ENCODE measurements at places on chromosomes 12 and 14.

- no peak for DNase-seq
Measured at GRCh38 chr14:76984297-76984696, 44.2 kb downstream of the IRF2BPL start.

GRCh38 chr12:29682088-29682487 is 101.7 kb downstream of the TMTC1 start:
- DNase-seq: peak; percentile 56

GRCh38 chr14:33163109-33163508 is 224.4 kb downstream of the NPAS3 start:
- no peak for DNase-seq

- no peak for DNase-seq
Measured at GRCh38 chr12:65747338-65747737, 76.9 kb upstream of the HMGA2 start.

DNA sequence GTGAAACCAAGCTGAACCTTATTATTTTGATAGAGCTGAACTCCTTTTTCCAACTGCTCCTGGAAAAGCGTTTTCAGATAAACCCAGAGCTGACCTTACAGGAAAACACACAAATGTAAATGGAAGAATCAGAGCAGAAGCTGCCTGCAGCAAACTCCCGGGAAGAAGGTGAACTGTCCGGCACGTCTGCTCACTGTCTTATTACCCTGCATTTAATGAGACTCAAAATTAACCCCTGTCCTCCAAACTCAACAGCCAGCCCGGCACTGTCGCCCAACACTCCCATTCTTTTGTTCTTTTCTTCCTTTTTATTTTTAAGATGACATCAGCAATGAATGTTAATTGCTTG is 1046.9 kb upstream of the FLRT2 start:
- DNase-seq: no peak

GRCh38 chr12:47894652-47895051 is 10.1 kb downstream of the VDR start:
- DNase-seq: no peak

DNA sequence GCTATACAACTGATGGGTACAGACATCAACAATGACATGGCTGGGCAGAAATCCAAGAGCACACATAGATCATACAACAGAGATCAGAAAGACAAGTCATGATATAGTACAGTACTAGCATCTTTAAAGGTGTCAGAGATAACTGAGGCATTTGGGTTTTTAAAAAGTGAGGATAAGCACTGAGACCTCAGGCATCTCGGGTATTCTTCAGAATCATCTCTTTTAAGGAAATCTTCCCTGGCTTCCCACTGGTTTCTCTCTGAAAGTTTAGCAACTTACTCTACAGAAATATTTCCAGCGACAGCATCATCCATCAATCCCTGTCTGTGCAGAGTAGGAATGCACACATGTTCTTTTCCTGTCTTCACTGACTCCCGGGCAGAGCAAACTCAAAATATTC is 93.2 kb upstream of the PARP11 start:
- no peak for DNase-seq

DNA sequence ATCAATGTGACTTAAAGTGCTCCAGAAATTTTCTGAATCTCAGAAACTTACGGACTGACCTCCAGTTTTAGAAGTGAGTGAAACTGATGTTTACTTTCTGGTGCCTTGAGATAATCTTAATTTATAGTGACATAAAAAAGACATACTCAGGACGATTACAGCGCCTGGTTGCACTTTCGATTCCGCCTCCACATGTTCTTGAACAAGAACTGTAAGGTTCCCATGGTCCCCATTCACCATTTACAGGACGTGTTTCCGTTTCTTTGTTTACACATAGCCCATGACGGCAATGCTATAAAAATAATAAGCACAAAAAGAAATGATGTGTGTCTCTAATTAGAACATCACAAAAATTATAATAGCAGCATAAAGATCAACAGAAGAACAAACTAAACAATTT is 98.2 kb downstream of the ADAMTS20 start:
- DNase-seq: no peak

GRCh38 chr14:95238487-95239298 is 81.0 kb downstream of the CLMN start:
- no peak for DNase-seq

GRCh38 chr14:22291406-22291805 is 297.6 kb downstream of the DAD1 start:
- DNase-seq: no peak

GRCh38 chr14:31326111-31326510 is 94.2 kb downstream of the HEATR5A start:
- DNase-seq: no peak

GRCh38 chr14:62546862-62547474 is 498.3 kb downstream of the KCNH5 start:
- DNase-seq: no peak

- peak; percentile 48 for DNase-seq
Measured at GRCh38 chr14:54572316-54572715, 5.4 kb downstream of the SAMD4A start.

DNA sequence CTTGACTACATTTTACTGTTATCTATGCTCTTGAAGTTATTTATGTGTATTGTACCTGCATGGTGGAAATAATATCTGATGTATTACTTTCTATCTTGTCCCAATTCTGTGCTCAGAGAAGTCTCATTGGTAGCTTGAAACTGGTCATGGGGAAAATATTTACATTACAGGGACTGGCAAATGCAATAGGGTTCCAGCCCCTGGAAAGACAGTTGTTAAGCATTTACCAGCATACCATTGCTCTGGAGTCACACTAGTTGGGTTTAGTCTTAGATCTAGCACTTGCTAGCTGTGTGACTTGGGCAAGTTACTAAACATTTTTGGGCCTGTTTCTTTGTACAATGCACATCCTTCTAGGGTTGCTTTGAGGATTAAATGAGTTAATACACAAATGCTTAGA is 86.3 kb upstream of the NRXN3 start:
- no peak for DNase-seq

- DNase-seq: no peak
Measured at GRCh38 chr14:32567543-32568384, 238.7 kb downstream of the AKAP6 start.

GRCh38 chr12:101204602-101205304 is 5.3 kb downstream of the SLC5A8 start:
- no peak for DNase-seq
